ENCODE measurements at places on chromosomes 2 and 18. TPM values are rescaled to one million over a fixed set of nuclear protein-coding genes. Genes with fewer than 3 reads are reported as not detected.

- H3K27me3 ChIP-seq, result no peaks in the 10 kb centered on the region
- H3K4me3 ChIP-seq, result peak overlapping the region; percentile 61
- DNase-seq, result peak; percentile 52
- H3K36me3 ChIP-seq, result peaks cover 7% of the 10 kb centered on the region
Observed at GRCh38 chr2:30231996-30232800, 864 bp downstream of the LBH start.

GRCh38 chr2:173978447-173978846 lies 13.3 kb upstream of the SP3 start:
- H3K4me1 ChIP-seq, result no peaks in the 10 kb centered on the region
- no peak overlapping the region for H3K27ac ChIP-seq
- no peaks in the 10 kb centered on the region for H3K36me3 ChIP-seq
- DNase-seq, result no peak

The ITGB1BP1 gene
- 99.4 TPM for total RNA-seq

The UGT1A5 gene
- total RNA-seq, result not detected

Measured in K562 (cell line).